Kidney (tissue), 22 donors: ENCODE measurements at places on chromosomes 6 and 20. TPM values are rescaled to one million over a fixed set of nuclear protein-coding genes. Genes with fewer than 3 reads are reported as not detected.
A peak's percentile ranks its signal among the peaks of the same experiment; 100 is the strongest.

Gene ANKRD66
- not detected for total RNA-seq

Gene TBX18
- 4.1 TPM for total RNA-seq

Gene TMEM244
- total RNA-seq: not detected

Gene BPIFA1
- not detected for total RNA-seq

Gene BMP5
- total RNA-seq: 0.76 TPM

Gene OR2B6
- total RNA-seq: not detected

Gene PAK5
- total RNA-seq: 0.13 TPM

Gene DCDC2
- 110 TPM for total RNA-seq

DNA sequence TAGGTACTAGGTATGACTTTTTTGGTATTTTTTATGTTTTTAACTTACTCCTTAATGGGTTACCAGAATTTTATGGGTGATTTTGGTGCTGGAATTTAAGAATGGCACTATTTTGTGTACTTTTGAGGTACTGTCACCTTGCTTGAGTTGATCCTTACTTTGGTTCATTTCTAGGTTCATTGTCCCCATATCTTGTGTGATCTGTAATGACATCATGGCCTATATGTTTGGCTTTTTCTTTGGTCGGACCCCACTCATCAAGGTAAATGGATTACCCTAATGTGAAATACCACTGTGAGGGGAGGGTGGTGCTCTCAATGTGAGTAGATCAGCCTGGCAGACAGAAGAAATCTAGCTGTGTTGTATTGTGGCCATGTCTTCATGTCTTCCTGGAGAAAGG is 57.9 kb downstream of the CDS2 start:
- no peak overlapping the region for H3K27ac ChIP-seq
- H3K4me1 ChIP-seq: no peaks in the 10 kb centered on the region
- no peak overlapping the region for H3K4me3 ChIP-seq
- no peak for DNase-seq

DNA sequence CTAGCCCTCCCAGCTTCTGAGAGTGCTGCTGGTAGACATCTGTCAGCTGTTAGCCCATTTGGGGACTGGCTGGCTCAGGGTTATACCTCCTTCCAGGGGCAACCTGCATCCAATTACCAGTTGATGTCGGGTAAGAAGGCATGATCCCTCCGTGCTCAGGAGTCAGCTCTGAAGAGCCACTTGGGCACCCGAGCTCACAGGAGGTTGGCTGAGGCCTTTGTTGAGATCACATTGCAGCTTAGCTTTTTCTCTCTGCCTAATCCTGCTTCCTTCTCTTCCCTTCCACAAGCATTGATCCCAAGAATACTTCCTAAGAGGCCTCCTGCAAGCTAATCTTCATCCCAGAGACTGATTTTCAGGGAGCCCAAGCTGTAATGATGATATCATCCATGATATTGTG is 35.5 kb downstream of the SCP2D1 start:
- H3K4me3 ChIP-seq: no peak overlapping the region
- no peak overlapping the region for H3K27ac ChIP-seq
- DNase-seq: no peak
- H3K27me3 ChIP-seq: no peaks in the 10 kb centered on the region

DNA sequence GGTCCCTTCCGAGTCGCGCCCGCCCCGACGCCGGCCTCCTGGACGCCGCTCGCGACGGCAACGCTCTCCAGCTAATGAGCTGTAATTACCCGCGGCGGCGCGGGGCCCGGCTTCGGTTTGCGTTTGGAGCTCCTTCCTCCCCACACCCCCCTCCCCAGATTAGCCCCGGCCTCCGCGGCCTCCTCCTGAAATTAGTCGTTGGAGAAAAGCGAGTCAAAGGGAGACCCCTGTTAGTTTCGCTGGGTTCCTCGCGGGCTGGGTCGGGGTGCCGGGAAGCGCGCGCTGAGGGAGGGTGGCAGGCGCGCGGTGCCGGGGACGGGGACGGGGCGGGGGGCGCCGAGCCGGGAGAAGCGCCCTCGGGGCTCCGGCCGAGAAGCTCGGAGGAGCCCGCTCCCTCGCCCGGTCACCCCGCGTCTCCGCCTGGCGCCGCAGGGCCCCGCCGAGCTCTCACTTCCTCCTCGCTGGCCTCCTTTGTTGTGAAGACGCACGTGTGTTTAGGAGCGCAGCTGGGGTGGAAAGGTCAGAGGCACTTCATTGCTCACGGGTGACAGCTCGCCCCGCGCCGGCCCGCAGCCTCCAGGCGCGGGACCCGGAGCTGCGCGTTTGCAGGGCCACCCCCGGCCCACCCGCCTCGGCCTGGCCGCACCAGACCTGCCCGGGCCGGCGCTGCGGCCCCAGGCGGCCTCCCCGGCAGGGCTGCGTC is 4.9 kb downstream of the FOXC1 start:
- peaks cover 2% of the 10 kb centered on the region for H3K4me1 ChIP-seq
- no peak overlapping the region for H3K4me3 ChIP-seq
- H3K36me3 ChIP-seq: peaks cover 3% of the 10 kb centered on the region
- peaks cover 5% of the 10 kb centered on the region for H3K27me3 ChIP-seq

- H3K4me1 ChIP-seq: no peaks in the 10 kb centered on the region
- no peak overlapping the region for H3K27ac ChIP-seq
- no peaks in the 10 kb centered on the region for H3K36me3 ChIP-seq
- no peaks in the 10 kb centered on the region for H3K27me3 ChIP-seq
- H3K4me3 ChIP-seq: no peak overlapping the region
Measured at GRCh38 chr6:134363323-134364039, 45.6 kb upstream of the SGK1 start.

- no peak overlapping the region for H3K4me3 ChIP-seq
- H3K27me3 ChIP-seq: no peaks in the 10 kb centered on the region
- no peaks in the 10 kb centered on the region for H3K4me1 ChIP-seq
- H3K27ac ChIP-seq: peak overlapping the region; percentile 77
Measured at GRCh38 chr20:38123021-38123587, 42.0 kb downstream of the TGM2 start.

GRCh38 chr6:44732243-44732642 is 344.7 kb downstream of the CDC5L start:
- H3K27me3 ChIP-seq: no peaks in the 10 kb centered on the region
- no peak overlapping the region for H3K4me3 ChIP-seq
- peaks cover 2% of the 10 kb centered on the region for H3K4me1 ChIP-seq
- H3K36me3 ChIP-seq: no peaks in the 10 kb centered on the region

DNA sequence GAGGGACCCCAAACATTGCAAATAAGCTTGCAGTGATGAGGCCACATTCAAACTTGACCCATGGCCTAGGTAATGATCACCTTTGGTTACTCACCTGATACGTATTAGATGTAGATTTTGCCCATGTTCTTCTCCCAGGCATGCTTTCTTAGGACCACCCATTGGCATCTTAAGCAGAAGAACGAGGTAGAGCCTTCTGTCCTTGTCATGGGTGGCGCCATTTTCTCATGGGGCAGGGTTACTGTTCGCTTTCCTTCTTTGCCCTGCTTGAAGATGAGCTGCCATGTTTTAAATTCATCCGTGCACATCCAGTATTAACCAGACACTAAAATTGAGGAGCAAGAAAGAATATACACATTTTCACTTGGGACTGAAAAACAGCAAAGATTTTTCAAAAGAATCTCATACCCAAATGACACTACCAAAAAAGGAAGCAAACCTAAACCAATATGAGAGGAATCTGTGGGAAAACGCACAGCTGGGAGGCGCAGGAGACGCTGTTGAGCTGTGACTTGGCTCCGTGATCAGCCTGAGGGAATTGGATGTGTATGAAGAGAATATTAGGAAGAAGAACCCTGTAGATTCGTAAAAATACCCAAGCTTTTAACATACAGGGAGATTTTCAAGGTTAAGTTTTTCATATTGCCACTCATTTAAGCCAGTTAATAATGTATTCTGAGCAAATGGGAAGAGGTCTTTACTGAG is 36.6 kb downstream of the GMPR start:
- no peaks in the 10 kb centered on the region for H3K27me3 ChIP-seq
- no peak for DNase-seq
- peaks cover 9% of the 10 kb centered on the region for H3K36me3 ChIP-seq

- H3K27ac ChIP-seq: no peak overlapping the region
- no peaks in the 10 kb centered on the region for H3K4me1 ChIP-seq
- H3K27me3 ChIP-seq: no peaks in the 10 kb centered on the region
Measured at GRCh38 chr20:38170826-38171674, 6.0 kb upstream of the TGM2 start.

DNA sequence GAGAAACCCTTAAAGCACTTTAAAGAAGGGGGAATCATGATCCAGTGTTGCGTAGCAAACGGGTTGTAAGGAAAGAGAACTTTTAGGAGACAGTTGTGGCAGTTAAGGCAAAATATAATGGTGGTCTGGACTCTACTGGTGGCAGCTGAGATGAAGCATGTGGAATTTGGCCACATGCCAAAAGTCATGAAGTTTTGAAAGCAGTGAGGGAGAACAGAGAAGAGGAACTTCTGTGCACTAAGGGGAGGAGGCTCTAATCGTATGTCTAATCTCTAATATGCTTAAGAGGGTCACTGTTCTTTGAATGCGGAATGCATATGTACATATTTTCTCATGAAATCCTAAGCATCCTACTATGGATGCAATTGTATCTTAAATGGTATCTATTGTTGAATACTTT is 91.5 kb downstream of the RIMS1 start:
- no peaks in the 10 kb centered on the region for H3K36me3 ChIP-seq
- no peaks in the 10 kb centered on the region for H3K4me1 ChIP-seq
- DNase-seq: no peak
- no peak overlapping the region for H3K4me3 ChIP-seq
- H3K27ac ChIP-seq: no peak overlapping the region

DNA sequence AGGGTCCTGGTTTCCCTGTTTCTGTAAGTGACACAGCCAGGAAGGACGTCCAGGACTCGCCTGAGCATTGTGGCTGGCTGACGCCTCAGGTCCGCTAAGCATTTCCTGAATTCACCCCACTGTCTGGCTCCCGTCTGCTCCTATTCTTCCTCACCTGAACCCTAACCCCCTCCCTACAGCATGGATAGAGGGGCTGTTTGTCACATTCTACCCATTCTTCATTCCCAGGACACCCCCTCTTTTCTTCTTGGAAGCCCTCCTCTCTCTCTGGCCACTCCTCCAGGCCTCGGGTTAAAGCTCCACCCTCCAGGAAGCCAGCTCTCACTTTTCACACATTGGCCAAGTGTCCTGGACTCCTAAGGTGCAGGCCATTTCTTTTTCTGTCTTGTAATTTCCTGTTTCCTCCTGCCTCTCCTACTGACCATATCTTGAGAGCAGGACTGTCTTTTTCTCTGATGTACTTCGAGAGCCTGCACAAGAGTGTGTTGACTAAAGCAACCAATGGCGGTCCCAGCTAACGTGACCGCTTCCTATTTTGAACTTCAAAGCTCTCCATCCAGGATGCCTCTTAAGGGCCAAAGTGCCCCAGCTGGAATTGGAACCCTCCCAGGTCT is 24.2 kb upstream of the MYMX start:
- no peak overlapping the region for H3K27ac ChIP-seq
- H3K36me3 ChIP-seq: no peaks in the 10 kb centered on the region

DNA sequence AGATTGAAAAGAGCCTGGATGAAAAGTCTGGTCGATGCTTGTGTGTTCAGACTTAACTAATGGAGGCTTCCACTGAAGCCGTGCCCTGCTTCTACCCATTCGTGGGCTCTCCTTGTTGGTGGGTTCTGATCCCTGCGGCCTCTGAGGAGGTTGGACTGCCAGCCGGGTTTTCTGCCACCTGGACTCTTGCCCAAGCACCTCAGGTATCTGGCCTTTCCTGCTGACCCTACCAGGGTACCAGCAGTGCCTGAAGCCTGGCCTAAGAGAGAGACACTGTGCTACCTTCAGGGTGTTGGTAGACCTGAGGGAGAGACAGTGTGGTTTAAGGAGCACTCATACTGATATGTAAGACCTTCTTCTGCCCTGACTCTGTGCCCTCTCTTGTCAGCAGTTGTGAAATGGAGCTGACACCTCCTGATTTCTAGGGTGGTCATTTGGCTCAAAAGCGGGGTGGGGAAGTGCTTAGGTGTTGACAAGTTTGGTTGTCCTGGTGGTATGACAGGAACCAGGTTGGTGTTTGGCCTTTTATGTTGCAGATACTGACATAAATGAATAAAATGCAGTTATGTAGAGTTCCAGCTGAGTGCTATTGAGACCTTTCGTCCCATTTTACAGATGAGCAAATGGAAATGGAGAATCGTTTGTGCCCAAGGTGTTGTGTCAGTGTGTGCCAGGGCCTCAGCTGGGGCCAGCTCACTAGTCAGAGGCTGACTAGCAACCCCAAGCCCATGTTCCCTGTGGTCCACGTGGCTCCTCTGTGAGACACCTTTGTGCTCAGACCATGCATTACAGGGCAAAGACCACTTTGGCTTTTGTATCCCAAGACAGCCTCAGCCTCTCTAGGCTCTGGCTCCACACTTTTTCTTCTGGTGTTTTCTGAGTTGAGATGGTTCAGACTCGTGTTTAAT is 3.1 kb downstream of the PLCG1 start:
- H3K4me1 ChIP-seq: no peaks in the 10 kb centered on the region
- peaks cover 5% of the 10 kb centered on the region for H3K36me3 ChIP-seq
- DNase-seq: peak; percentile 58
- H3K27ac ChIP-seq: peak overlapping the region; percentile 61
- H3K4me3 ChIP-seq: no peak overlapping the region

GRCh38 chr20:23456409-23456808 is 3.7 kb upstream of the CST11 start:
- no peaks in the 10 kb centered on the region for H3K4me1 ChIP-seq
- no peaks in the 10 kb centered on the region for H3K36me3 ChIP-seq
- H3K27me3 ChIP-seq: no peaks in the 10 kb centered on the region
- no peak for DNase-seq
- no peak overlapping the region for H3K4me3 ChIP-seq
- no peak overlapping the region for H3K27ac ChIP-seq
